ENCODE measurements at places on chromosomes 7 and 10. TPM values are rescaled to one million over a fixed set of nuclear protein-coding genes. Genes with fewer than 3 reads are reported as not detected.
A peak's percentile ranks its signal among the peaks of the same experiment; 100 is the strongest.

GRCh38 chr7:7970531-7971307 lies 2.1 kb downstream of the GLCCI1 start:
- no peak overlapping the region for H3K27ac ChIP-seq
- H3K27me3 ChIP-seq, result no peaks in the 10 kb centered on the region
- H3K4me1 ChIP-seq, result peaks cover 13% of the 10 kb centered on the region
- no peaks in the 10 kb centered on the region for H3K36me3 ChIP-seq

The PKD1L1 gene
- not detected for total RNA-seq

DNA sequence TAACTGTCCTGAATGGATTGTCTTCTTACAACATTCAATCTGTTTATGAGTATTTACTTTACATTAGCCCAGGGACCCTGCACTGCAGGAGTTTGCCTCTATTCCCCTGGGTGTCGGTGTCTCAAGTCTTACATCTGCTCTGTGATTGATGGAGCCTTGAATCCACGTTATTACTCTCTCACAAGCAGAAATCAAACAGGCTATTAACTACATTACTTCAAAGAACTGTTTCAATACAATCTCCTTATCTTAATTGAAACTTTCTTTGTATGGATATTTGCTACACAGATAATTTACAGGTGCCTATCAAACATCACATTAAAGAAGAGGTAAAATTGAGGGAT lies 3.1 kb upstream of the ARID5B start:
- peaks cover 42% of the 10 kb centered on the region for H3K4me1 ChIP-seq
- H3K27ac ChIP-seq, result peak overlapping the region; percentile 100
- H3K36me3 ChIP-seq, result no peaks in the 10 kb centered on the region
- no peak overlapping the region for H3K4me3 ChIP-seq
- DNase-seq, result no peak
- no peaks in the 10 kb centered on the region for H3K27me3 ChIP-seq

DNA sequence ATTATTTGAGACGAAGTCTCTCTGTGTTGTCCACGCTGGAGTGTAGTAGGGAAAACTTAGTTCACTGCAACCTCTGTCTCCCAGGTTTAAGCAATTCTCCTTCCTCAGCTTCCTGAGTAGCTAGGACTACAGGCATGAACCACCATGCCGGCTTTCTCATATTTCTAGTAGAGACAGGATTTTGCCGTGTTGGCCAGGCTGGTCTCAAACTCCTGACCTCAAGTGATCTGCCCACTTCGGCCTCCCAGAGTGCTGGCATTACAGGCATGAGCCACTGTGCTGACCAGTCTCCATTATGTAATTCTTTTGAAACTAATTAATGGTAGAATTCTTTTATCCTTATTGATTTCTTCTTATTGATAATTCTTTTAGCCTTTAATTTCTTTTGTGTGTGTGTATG lies 32.5 kb downstream of the PCLO start:
- no peak overlapping the region for H3K27ac ChIP-seq
- no peak for DNase-seq
- peaks cover 7% of the 10 kb centered on the region for H3K36me3 ChIP-seq
- H3K27me3 ChIP-seq, result no peaks in the 10 kb centered on the region
- H3K4me3 ChIP-seq, result no peak overlapping the region

The FAM25A gene
- total RNA-seq, result 353 TPM

- H3K4me3 ChIP-seq, result no peak overlapping the region
- no peak overlapping the region for H3K27ac ChIP-seq
- no peaks in the 10 kb centered on the region for H3K36me3 ChIP-seq
- DNase-seq, result no peak
- H3K4me1 ChIP-seq, result peaks cover 8% of the 10 kb centered on the region
- H3K27me3 ChIP-seq, result no peaks in the 10 kb centered on the region
These were observed 6.9 kb downstream of the CPA4 start for GRCh38 chr7:130299866-130300265.

DNA sequence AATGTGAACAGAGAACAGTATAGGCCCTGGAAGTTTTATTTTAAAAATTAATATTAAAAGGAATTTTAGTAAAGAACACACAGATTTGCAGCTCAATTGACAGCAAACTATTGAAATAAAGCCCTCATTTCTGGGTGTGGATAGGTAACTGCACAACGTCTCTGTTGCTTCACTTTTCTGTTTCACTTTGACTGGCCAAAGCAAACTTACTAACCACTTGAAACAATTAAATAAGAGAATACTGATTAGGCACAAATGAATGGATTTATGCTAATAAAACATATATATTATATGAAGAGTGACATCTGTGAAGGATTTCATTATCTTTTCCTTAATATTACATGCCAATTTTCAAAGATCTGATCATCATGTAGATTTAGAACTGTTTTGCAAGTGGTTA lies 11.9 kb downstream of the ZNF804B start:
- no peaks in the 10 kb centered on the region for H3K4me1 ChIP-seq
- H3K4me3 ChIP-seq, result no peak overlapping the region
- DNase-seq, result no peak
- H3K27me3 ChIP-seq, result no peaks in the 10 kb centered on the region
- no peak overlapping the region for H3K27ac ChIP-seq

All from esophagus squamous epithelium (tissue), 5 donors.